ENCODE measurements at places on chromosomes 4 and X.

- DNase-seq, result no peak
These were observed 150.1 kb downstream of the COMMD8 start for GRCh38 chr4:47313384-47313783.

- no peak for DNase-seq
These were observed 3.3 kb downstream of the TMEM185A start for GRCh38 chrX:149628280-149628679.

- peak; percentile 58 for DNase-seq
These were observed 98.3 kb upstream of the MAOA start for GRCh38 chrX:43557792-43558191.

GRCh38 chr4:22442956-22443355 is 72.9 kb downstream of the ADGRA3 start:
- DNase-seq, result no peak

DNA sequence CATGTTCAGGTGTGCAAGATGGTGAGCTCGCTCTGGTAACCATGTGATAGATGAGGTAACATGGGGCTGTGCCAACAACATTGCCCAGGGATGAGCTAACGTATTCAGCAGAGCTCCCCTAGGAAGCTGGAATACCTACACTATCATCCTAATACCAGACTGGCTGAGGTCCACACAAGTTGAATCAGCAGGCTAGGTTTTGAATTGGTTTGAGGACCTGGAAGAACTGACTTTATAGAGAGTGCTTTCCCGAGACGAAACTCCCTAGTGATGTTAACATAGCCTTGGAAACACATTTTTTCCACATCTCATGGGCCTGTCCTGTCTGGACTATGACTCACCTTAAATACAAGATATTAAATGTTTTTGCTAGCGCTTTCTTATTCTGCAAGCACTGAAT is 56.7 kb downstream of the IGFBP7 start:
- DNase-seq, result no peak

- no peak for DNase-seq
These were observed 10.0 kb upstream of the CC2D2A start for GRCh38 chr4:15459706-15460105.

Measured in NB4 (cell line).